ENCODE measurements at places on chromosomes 5 and 9.

DNA sequence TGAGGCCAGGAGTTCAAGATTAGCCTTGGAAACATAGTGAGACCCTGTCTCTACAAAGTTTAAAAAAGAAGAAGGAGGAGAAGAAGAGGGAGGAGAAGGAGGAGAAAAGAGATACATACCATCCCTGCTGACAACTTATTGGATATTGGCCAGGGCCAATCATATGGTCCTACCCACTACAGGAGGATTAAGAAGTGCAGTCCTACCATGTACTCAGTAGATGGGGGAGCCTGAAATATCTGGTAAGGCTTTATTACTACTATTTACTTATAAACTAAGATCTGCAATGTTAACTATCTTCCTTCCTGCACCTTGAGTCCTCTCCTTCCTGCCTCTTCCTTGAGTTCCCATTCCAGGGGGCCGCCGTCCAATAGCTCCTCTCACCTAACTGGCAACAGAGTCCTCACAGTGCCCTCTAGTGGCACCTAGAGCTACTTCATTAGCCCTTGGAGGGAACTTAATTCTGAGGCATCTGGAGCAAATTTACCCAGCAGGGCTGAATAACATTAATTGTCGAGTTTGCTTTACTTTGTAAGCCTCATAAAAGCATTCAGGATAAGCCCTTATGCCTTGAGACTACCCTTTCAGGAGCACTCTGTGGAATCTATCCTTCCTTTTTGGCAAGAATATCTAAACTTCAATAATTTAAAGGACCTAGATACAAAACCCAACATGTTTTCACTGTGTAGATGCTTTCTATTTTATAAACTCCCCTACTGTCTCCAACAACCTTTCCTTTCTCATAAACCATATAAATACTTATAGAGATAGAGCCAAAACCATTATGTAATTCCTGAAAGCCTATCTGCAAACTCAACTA, 39.1 kb upstream of the RANBP6 start:
- peak; percentile 2 for DNase-seq

DNA sequence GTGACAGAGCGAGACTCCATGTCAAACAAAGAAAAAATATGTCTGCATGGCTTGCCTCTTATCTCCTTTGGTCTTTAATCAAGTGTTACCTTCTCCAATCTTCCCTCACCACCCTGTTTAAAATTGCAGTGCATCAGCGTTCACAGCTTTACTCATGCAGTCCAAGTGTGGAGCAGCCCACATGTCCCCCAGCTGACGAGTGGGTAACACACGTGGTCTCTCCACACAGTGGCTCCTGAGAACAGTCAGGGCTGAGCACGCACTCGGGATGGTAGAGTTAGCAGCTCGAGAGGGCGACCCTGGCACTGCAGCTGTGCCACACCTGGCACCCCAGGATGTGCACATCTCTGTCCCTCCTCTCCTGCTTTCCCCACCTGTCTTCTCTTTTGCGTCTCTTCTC, 25.9 kb upstream of the CFAP157 start:
- DNase-seq = no peak

DNA sequence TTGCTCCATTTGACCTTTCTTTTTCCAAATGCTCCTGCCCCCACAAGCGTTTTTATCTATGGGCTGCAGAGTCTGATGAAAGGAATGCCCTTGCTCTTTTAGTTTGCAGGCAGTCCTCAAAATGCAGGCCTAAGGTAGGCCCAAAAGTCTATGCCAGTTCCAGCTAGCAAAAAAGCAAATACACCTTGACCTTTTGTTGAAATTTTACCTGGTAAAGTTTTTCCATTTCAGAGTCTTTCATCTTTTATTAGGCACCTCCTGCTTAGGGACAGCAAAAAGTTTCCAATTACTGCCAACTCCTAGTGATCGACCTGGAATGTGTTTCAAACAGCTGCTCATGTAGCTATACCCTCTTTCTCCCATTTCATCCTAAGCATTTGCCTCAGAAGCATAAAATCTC, 2.7 kb upstream of the LEAP2 start:
- no peak for DNase-seq

DNA sequence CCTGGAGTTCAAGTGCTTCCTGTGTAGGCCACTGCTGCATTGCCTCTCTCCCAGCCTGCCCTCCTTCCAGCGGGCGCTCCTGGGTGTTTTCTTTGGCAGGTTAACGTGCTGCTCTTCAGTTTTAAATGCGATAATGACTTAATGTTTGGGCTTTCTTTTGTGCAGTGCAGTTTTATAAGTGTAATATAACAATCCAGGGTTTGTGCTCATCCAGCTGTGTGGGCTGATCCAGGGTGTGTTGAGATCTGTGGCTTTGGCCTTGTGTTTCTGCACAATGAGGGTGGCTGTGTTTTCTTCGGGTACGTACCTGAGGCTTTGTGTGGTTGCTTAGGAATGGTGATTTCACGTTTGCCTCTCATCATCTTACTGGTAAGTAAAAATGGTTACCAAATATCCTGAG, 50.6 kb downstream of the PCSK5 start:
- no peak for DNase-seq

DNA sequence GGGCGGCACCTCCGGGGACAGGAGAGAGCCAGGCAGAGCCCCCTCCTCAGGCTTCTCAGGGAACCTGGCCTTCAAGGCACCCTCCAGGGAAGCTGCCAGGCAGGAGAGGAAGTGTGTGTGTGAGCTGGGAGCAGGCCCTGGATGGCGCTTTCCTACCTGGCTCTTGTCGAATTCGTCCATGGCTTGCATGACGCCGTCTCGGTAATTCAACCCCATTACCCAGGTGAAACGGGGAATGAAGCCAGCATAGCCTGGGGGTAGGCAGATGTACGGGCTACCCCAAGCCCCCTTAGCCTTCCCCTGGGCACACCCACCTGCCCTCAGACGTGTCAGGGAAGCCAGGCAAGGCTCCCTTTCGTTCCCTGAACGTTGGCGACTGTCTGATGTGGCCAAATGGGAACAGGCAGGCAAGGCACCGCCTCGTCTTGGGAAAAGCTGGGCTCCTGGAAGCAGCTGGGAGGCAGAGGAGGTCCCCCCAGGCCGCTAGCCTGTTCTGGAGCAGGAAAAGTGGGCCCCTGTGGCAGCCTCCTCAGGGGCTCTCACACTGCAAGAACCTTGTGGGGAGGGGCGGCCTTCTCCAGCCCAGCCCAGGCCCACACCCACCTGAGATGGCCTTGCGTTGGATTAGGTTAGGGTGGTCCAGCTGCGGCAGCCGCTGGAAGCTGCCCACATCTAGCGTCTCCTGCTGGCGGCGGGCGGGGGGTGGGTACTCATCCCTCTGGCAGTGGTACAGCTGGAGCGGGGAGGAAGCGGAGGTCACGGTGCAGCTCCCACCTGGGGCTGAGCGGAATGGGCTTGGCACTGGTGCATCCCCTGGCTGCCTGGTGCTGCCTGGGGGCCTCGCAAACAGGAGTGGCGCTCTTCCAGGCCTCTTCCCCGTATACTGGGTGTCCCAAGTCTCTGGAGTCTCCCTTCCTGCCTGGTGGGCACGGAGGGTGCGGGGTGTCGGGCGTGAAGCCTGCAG, 3.7 kb downstream of the TUBB4B start:
- DNase-seq = no peak

GRCh38 chr9:136648751-136649150, 14.0 kb upstream of the EGFL7 start:
- DNase-seq = no peak

DNA sequence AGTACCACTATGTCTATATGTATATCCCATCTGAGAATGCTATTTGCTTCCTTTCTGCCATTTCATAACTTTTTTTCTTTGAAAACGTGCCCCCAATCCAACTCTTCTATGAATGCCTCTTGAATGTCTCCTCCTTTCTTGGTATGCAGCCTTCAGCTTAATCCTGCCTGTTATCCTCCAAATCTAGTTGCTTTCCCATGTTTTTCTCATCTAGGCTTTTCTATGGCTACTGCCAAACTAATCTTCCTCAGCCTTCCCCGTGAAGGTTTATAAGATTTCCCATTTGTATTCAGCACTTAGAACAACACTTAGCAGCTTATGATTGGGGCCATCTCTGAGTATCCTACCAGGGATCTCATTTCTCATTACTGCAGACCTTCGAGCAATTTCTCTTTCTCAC, 2.5 kb downstream of the TGFBR1 start:
- no peak for DNase-seq

GRCh38 chr9:84761137-84761808, 91.7 kb downstream of the NTRK2 start:
- DNase-seq = no peak

GRCh38 chr5:27590503-27590902, 552.1 kb upstream of the CDH9 start:
- DNase-seq = no peak

All from substantia nigra (tissue), 51 donors.